ENCODE measurements at places on chromosomes 13 and 19.

DNA sequence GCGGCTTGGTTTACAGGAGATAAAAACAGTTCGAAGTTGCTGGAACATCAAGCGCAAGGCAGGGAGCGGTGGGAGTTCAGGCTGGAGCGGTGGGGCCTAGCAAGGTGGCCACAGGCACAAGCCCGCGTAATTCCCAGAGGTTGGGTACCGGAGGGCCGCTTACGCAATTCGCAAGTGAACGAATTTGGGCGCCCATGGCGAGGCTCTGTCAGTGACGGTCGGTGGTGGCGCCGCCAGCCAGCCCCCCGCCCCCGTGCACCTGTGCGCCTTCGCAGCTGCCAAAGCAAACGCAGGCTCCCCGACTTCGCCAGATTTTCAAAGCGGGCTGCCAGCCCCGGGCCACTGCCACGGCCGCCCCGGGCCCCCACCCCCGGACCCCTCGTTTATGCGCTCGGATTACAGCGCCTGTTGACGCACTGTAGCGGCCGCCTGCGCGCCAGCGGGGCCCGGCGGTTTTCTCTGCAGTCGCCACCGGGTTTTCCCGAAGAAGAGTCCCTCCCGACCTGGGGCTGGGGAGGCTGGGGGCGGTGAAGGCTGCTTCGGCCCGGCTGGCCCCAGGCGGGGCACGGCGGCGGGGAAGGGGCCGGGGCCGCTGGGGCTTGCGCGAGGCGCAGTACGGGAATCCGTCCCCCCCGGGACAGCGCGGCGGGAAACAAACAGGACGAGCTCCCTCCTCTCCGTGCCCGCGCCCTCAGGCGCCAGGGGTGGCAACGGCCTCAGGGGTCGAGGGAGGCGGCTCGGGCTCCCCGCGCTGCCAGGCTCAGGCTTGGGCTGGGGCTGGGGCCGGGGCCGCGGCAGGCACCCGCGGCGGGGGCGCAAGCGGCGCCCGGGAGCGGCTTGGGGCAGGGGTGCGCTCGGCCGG, 709 bp downstream of the N4BP2L1 start:
- DNase-seq: no peak

DNA sequence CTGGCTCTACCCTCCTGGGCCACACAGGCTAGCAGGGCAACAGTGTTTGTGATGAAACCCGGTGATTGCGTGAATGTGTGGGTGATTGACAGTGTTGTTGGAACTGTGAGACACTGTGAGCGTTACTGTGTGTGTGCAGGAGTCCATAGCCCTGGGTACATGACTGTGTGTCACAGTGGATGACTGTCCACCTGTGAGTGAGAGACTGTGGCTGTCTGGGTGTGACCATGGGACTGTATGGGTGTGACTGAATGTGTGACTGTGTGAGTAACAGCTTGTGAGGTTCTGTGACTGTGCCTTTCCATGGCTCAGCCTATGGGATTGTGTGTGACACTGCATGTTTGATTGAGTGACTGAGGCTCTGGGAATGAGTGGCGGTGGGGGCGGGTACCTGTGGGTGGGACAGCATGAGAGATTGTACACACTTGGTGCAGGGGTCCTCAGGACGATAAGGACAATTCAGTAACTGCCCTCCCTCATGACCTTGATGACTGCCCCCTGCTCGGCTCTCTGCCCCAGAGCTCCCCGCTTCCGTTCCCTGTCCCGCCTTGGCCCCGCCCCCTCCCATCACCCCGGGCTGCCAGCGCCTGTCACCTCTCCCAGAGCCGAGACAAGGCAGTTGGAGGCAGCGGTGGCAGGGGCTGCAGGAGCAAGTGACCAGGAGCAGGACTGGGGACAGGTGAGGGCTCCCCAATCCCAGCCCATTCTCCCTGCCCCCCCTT, at the start of gene GIPR:
TSS of gene GIPR (plus strand) at position 602 of the 722 bp plus-strand sequence. CDS start 1,300 bp downstream, outside the sequence.
- DNase-seq: peak; percentile 70

GRCh38 chr13:84903391-84903790, 895.8 kb downstream of the SLITRK6 start:
- no peak for DNase-seq

DNA sequence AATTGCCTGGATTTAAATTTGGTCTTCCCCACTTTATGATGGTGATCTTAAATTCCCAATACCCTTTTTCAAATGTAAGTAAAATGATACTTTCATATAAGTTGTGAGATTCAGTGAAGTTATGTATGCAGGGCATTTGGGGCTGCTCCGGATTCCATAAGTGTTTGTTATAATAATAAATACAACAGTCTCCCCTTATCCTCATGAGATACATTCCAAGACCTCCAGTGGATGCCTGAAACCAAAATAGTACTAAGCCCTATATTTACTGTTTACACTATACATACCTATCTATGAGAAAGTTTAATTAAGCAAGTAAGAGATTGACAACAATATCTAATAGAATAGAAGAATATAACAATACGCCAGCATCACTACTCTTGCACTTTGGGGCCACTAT, 2237.8 kb downstream of the PCDH9 start:
- no peak for DNase-seq

GRCh38 chr13:72651144-72651543, 76.3 kb downstream of the MZT1 start:
- no peak for DNase-seq

DNA sequence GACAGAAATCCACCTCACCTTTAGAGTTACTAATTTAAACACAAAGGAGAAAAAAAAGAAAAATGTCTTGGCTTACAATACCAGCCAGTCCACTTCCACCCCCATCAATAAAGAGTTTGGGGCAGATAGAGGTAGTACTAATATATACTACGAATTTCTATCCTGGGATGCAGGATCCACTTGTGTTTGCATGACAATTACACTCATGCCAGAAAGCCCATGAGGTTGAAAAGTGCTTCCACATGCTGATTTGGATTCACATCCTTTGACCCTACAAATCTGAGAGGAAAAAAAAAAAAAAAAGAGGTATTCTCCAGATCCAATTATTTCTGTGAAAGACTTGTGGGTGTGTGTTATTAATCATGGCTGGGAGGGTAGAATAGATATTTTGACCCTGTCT, 335.2 kb downstream of the SLITRK1 start:
- no peak for DNase-seq

DNA sequence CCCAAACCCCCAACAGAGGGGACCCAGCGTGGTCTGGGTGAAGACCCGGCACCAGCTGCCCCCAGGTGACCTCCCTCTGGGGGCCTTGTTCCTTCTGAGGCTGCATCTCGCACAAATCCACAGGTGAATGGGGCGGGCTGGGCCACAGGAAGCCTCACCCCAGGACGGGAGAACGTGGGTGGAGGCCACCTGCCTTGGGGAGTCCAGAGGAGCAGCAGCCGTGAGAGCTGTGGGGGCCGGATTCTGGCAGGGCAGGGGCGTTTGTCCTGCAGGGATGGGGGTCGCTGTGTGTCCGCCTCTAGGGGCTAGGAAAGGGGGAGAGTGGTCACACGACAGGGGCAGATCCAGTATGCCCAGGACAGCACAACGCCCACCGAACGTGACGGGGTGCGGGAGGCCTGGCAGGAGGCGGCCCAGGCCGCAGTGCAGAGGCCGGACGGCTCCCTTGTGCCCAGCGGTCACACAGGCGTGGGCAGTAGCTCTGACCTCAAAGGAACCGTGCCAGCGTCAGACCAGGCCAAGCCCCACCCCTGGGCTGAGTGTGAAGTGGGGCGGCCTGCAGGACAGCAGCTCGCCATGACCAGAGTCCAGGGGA, 6.7 kb downstream of the POLR2E start:
- DNase-seq: no peak

DNA sequence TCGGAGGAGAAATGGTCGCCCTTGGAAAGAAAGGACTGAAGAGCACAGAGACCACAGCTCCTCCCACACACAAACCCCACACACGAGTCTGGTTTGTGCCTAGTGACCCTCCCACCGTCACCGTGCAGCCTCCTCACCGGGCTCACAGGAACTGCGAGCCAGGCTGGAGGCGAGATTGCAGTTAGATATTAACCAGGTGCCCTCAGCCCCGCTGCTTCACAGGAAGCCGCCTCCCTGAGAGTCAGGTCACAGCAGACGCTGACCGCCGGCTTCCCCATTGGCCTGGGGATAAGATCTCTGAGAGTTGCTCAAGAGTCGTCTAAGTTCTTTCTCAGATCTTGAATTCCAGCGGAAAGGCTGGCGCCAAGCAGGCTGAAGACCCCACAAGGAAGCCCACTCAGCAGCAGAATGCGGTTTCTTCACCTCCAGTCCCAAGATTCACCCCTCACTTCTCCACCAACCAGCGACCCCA, 870 bp downstream of the ZNF44 start:
- DNase-seq: peak; percentile 94

DNA sequence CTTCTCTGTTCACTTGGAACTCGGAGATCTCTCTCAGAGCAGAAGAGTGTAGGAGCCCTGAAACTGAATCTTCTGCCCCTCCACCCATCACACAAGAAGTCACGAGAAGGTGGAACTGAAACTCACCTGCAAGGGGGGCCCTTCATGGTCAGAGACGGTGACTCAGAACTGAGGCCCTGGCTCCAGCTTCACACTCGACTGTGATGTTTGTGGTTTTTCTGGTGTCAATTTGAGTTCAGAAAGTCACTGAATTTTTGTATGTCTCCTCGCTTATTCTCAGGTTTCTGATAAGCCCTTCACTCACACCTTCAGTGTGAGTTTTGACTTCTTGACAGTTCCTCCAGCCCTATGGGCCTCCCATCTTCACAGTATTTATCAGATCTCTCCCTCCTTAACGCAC, 23.1 kb downstream of the SIGLEC5 start:
- DNase-seq: no peak

DNA sequence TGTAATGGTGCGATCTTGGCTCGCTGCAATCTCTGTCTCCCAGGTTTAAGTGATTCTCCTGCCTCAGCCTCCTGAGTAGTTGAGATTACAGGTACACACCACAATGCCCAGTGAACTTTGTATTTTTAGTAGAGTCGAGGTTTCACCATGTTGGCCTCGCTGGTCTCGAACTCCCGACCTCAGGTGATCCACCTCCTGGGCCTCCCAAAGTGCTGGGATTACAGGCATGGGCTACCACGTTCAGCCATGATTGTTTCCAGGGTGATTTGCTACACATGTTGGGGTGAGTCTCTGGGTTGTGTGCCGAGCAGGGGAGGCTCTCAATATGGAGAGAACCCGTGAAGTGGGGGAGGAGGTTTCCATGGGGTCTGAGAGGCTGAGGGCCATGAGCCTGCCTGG, 24.8 kb upstream of the CEACAM21 start:
- no peak for DNase-seq

GRCh38 chr13:93116809-93117208, 109.8 kb upstream of the GPC6 start:
- DNase-seq: no peak

- DNase-seq: no peak
Measured at GRCh38 chr19:30566681-30567420, 194.7 kb downstream of the ZNF536 start.

DNA sequence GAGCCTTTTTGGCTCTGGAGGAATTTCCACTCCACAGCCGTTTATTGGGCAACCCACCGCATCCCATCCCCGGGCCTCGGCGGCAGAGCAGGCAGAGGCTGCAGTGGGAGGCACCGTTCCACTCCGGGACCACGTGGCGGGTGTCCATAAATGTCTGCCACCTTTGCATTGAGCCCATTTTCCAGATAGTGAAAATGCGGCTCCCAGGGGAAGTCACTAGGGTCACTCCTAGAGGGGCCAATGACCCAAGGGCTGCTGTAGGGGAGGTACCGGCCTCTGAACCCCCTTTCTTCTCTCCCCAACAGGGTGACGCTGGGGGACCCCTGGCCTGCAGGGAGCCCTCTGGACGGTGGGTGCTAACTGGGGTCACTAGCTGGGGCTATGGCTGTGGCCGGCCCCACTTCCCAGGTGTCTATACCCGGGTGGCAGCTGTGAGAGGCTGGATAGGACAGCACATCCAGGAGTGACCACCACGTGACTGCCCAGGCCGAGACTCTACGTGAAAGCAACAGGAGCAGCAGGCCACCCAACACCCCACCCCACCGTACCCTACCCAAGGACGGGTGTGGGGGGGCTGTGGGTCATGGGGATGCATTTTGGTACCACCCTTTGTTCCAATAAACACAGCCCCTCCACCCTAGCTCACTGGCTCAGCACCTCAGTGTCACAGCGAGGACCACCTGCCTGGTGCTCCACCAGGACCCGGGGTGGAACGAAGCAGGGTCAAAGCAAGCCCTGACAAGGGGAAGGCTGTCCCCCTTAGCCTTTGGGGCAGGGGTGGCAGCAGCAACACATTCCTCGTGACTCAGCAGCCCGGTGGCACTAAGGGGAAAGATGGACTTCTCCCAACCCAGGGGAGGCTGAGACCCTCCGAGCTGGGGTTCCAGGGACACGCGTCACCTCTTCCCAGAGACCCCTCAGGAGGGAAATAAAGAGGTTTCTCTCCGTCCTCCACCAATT, 1.5 kb downstream of the TIMM13 start:
- no peak for DNase-seq
